ENCODE measurements at places on chromosomes 3 and 15.
A peak's percentile ranks its signal among the peaks of the same experiment; 100 is the strongest.

DNA sequence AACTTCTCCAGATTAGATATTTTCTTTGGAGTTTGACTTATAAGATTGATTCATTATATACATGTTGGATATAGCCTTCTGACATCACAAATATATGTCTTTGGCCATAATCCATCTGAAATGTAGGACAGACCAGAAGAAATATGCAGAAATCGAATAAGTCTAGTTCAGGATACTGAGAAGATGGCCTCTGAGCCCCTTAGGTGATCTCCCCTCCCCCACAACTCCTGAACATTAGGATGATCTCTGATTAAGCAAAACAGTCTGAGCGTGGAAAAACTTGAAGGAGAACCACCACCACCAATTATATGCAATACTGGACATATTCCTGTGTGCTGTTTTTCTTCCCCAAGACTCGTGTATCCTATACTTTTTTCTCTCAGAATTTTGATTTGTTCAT is 3.2 kb downstream of the SETD5 start:
- no peak for DNase-seq

- peak; percentile 39 for DNase-seq
These were observed 5.7 kb downstream of the CISH start for GRCh38 chr3:50605901-50606326.

DNA sequence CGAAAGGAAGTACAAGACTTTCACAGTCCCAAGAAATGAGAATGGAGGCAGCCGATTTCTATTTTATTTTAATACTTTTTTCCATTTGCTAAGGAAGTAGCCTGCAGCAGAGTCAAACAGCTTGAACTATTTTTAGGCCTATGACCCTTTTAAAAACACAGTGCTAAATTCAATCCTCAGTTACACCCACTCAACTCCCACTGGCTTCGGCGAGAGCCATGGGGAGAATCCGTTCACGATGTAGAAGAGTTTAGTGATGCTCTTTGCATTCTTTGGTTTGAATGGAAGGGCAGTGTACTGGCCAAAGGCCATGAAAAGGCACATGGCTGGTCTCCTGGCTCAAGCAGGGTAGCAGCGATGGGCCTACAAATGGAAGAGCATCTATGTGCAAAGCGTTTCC is 343.5 kb downstream of the FOXP1 start:
- DNase-seq = no peak

DNA sequence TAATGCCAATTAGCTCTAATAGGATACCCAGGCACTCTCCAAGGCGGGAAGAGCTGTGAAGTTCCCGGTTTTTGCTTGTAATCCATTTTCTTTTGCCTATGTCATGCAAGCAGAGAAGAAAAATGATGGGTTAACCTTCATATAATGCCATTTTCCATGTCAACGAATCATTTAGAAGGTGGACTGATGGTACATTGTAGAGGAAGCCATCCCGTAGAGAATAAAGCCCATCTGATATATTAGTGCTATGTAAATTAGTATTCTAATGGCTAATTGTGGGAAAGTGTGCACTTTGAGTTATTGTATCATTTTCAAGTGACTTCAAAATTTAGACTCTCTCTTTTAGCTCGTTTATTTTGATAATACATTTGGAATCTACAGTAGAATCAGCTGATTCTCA is 509.1 kb downstream of the ROBO2 start:
- DNase-seq = no peak

DNA sequence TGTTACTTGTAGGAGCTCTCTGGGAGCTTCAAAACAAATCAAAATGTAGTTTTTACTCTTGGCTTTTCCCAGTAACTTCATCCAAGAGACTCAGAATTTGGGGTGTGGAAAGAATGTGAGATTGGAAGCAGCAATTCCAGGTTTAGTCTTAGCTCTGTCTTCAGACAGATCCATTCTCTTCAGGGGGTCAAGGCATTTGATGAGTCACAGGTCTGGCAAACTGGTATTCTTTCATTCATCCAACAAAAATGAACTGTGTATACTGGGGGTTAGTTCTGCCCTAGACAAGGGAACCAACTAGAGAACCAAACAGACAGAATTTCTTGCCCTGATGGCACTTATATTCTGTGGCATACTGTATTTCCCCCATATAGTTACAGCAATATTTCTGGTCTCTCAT is 36.3 kb upstream of the CADPS start:
- DNase-seq = no peak

- no peak for DNase-seq
These were observed 22.8 kb downstream of the AMOTL2 start for GRCh38 chr3:134351427-134351826.

DNA sequence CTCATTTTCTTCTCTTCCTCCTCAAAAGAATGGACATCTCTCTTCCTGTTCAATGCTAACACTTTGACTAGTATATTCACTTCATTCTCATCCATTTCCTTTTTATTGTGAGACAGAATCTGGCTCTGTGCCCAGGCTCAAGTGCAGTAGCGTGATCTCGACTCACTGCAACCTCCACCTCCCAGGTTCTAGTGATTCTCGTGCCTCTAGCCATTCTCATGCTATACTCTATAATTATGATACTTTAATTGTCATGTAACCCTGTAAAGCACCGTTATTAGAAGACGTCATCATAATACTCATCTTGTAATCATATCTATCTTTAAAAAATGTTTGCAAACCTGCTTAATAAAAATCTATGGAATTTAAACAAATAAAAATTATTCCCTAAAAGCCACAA is 107.0 kb downstream of the SHOX2 start:
- no peak for DNase-seq

DNA sequence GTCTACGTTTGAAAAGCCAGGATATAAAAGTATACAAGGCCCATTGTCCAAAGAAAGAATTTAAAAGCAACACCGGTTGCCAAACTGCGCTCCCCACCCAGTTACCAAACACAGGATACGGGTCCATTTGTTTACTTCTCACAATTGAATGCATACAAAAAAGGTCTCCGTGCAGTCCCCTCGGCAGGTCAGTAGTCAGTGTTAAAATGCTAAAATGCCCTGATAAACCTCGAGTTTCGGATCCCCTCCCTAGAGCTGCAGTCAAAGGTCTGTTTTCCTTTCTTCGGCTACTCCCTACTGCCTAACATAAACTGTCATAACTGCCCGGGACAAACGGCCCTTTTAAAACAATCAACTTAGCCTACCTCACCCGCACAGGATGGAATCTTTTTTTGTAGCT is 534.6 kb downstream of the FOXP1 start:
- no peak for DNase-seq

GRCh38 chr3:111603679-111604078 is 8.5 kb upstream of the ZBED2 start:
- no peak for DNase-seq

GRCh38 chr3:86653661-86654205 is 337.2 kb downstream of the VGLL3 start:
- no peak for DNase-seq

- DNase-seq = no peak
These were observed 3.8 kb downstream of the SUCNR1 start for GRCh38 chr3:151877269-151877668.

- peak; percentile 26 for DNase-seq
These were observed 46.5 kb upstream of the CGNL1 start for GRCh38 chr15:57329582-57330367.

DNA sequence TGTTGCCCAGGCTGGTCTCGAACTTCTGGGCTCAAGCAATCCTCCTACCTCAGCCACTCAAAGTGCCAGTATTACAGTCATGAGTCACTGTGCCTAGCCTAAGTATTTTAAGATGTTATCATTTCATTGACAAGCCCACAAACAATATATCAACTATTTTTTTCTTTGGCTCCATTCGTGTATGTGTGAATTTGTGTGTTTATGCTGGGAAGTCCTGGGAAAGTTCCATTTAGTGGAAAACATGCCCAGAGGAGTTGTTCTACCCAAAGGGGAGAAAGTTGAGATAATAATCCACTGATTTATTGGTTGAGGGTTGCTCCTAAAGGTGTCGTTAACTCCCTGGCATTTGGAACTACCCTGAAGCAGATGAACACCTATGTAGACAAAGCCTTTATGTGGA is 58.8 kb downstream of the KIF9 start:
- no peak for DNase-seq

DNA sequence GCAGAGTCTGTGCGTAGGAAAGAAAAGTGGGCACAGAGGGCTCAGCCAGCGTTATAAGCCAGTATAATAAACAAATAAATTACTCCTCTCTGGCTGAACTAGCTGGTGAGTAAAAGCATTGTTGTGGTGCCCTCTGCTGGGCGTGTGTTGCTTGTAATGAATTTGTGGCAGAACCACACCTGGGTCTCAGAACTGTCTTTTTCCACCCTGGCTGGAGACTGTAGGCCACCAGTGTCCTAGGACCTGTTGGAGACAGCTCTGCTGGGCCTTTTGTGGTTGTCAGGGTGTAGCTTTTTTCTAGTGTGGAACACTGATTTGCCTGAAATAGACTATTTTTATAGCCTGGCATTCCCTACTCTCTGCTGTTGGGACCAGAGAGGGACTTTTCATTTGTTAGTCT is 130.5 kb upstream of the EIF1B start:
- peak; percentile 75 for DNase-seq

GRCh38 chr15:88865498-88866099 is 29.7 kb downstream of the HAPLN3 start:
- DNase-seq = no peak

DNA sequence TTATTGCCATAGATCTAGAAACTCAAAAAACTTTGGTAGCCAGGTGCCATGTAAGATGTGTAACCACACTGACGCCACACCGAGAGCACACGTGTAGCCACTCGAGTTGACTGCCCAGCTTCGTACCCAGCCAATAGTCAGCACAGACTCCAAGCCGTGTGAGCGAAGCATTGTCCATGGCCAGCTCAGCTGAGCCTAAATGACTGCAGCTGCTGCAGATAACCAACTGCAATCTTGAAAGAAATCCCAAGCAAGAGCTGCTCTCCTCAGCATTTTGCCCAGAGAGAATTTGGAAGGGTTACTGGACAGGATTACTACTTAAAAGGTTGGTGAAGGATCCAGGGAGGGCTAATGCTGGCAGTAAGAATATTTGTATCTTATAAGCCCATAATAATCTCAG is 193.0 kb upstream of the THRB start:
- DNase-seq = no peak

GRCh38 chr3:115698851-115699591 is 75.7 kb downstream of the GAP43 start:
- DNase-seq = no peak

DNA sequence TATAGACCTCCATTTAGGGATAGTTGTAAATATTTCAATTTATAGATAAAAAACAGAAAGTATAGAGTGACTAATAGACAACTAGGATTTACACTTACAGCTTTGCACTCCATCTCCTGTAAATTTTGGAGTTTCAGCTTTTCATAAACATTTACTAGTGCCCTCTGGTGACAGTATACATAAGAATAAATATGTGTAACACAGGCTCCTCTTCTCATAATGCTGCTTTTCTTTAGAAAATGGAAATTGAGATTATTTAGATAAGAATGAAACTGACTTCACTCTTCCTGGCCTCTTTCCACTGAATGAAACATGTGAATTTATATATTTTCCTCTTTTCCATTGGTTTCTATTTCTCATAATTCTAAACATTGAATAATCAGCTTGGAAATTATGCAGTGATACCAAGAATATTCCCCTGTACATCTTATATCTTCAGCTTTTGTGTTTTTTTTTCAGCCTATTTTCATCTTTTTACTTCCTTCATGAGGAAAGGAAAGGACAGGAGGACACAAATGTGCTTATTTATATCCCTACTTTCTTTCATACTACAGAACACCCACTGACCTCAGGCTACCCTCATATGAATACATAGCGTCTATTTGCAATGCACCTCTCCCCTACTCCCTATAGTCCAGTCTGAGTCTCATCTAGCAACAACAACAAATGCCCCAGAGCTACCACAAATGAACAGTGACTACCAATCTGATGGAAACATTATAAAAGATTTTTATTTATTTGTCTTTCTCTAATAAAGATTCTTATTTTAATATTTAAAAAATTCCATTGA is 103.1 kb upstream of the CCDC39 start:
- no peak for DNase-seq

- no peak for DNase-seq
These were observed 109.1 kb upstream of the COL8A1 start for GRCh38 chr3:99529265-99529664.

DNA sequence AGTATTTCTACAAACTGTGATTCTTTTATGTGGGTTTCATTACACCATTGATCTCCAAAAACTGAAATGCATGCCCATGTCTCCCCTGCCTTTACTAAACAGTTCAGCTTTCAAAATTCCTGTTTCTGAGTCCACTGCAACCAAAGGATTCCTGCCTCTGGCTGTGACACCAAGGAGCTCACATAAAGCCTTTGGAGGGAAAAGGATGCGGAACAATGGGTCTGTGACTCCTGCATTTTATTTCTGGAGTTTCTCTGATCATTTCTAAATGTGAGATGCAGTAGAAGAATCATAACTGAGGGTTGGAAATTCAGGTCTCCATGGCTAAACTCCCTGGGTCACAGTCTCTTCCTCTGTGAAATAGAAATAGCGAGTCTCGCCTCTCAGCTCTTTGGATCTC is 149.5 kb downstream of the MEX3B start:
- DNase-seq = no peak

- DNase-seq = peak; percentile 66
These were observed 42.7 kb upstream of the PRICKLE2 start for GRCh38 chr3:64267721-64268604.

DNA sequence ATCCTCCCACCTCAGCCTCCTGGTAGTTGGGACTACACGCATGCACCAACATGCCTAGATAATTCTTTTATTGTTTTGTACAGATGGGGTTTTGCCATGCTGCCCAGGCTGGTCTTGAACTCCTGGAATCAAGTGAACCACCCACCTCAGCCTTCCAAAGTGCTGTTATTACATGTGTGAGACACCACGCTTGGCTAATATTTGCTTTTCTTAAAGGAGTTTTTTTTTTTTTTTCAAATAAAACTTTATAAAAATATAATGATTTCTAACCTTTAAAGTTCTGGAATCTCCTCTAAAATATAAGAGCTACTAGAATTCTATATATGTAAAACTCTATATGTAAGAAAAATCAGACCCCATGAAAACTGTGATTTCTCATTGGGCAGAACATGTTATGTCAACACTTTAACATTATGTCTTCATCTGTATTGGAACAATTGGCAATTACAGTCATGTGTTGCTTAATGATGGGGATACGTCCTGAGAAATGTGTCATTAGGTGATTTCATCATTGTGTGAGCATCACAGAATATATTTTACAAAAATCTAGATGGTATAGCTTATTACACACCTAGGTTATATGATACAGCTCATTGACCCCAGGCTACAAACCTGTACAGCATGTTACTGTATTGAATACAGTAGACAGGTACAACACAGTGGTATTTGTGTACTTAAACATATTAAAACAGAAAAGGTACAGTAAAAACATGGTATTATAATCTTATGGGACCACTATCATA is 377.0 kb downstream of the PLCL2 start:
- no peak for DNase-seq

DNA sequence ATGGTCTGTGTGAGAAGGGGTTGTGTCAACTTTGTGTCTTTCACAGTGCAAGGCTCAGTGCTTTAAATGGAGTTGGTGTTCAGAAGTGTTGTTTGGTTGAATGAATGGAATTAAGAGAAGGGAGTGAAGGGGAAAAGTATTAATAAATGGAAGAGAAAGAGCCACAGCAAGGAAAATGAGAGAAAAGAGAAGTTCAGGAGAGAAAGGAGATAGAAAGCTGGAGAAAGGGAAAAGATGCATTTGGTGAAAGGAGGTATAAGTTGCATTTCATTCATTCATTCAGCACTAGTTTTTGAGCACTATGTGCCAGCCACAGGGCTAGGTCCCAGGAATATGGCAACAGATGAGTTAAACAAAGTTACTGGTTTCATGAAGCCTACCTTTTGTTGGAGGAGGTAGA is 34.3 kb upstream of the PPP4R2 start:
- no peak for DNase-seq

GRCh38 chr3:74590620-74591262 is 23.7 kb downstream of the CNTN3 start:
- DNase-seq = no peak
